ENCODE measurements at places on chromosomes 16 and 17.

GRCh38 chr16:89708481-89708931, 7.0 kb upstream of the SPATA2L start:
- no peak for DNase-seq

DNA sequence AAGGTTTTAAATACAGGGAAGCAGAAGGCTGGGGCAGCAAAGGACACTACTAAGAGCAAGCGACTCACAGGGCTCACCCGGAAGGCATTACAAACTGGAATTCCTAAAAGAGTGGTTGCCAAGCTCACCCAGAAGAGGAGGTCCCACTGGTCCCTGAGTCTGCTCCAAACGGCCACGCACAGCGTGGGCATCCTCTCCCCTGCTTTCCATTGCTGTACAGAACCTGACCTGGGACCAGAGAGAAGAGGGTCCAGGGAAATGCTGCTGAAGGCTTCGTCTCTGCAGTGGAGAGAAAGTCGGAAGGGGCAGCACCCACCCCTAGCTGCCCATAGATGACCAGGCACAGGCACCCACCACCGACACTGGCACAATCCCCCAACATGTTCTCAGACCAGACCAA, 67.2 kb downstream of the ADCY9 start:
- DNase-seq, result no peak

DNA sequence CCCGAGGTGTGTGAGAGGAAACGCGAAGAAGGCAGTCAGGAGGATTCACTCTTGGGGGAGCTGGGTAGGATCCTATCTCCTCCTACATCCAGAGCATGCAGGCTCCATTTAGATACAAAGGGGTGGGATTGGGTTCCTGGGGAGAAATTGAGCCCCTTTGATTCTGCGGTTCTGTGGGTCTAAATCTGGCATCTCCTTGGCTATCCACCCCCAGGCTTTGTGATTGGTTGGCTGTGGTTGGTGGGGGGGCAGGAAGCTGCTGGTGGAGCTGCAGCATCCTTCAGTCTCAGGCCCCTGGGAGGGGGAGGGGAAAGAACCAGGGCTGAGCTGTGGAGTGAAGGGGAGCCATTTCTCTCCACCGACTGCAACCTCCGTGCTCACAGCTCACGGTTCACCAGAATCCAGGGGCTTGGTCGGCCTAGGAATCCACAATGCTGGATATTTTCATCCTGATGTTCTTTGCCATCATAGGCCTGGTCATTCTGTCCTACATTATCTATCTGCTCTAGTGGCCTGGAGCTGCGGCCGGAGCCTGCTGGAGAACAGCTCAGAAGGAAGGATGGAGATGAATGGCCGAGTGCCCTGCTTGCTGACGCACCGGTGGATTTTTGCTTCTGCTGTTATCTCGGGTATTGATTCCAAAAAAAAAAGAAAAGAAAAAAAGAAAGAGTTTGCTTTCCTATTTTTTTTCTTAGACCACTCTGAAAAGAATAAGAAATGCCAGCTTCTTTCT, at the start of gene LASP1NB:
TSS of gene LASP1NB (plus strand) at position 352 of the 733 bp plus-strand sequence.
- no peak for DNase-seq

- DNase-seq, result no peak
Observed at GRCh38 chr16:27475561-27475960, 73.6 kb downstream of the IL21R start.

- no peak for DNase-seq
Observed at GRCh38 chr16:57102888-57103851, 10.8 kb downstream of the CPNE2 start.

- no peak for DNase-seq
Observed at GRCh38 chr17:75636381-75637142, 3.3 kb downstream of the SMIM5 start.

DNA sequence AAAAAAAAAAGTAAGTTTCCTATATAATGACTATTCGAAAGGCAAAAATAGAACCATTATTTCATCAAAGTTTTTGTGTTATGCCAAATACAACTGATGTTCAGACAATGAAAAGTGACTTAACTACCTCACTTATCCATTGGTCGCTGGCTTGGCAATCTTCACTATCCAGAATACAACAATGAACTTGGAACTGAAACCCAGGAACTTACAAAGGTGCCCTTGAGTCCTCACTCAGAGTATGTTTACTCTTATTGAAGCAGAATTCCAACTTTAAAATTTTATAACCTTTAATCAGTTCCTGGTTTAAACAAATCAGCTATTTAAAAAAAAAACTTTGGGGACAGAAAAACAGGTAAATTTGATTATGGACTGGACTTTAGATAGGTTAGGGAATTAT, 34.1 kb downstream of the HELZ start:
- no peak for DNase-seq

DNA sequence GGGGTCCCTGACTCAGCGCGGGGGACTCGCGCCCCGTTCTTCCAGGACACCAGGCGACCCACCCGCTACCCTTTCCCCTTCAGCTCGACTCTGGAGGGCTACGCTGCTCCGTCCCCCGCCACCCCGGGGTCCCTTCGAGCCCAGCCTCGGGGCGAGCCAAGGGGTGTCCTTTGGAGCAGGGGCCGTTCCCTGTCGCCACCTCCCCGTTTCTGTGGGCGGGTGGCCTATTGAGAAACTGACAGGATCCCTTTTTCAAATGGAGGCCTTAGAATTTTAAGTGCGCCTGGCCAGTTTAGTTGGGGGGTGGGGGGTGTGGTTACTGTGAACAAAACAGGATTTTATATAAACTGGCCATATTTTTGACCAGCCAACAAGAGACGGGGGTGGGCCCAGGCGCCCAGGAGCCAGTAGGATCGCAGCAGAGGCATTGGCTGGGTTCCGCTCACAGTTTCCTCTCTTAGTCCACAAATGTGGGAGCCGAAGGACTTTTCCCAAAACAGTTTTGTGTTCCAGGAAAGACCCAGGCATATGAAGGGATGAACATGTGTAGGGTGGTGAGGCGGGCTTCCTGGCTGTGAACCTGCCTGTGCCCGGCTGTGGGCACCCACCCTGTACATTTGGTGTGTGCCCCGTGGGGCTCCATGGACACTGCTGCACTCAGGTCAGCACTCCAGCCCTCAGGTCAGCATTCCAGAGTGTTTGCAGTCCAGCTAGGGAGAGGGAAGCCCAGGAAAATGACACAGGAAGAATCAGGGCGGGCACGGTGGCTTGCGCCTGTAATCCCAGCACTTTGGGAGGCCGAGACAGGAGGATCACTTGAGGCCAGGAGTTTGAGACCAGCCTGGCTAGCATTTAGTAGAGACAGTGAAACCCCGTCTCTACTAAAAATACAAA, 722 bp upstream of the TIMP2 start:
- DNase-seq, result no peak

DNA sequence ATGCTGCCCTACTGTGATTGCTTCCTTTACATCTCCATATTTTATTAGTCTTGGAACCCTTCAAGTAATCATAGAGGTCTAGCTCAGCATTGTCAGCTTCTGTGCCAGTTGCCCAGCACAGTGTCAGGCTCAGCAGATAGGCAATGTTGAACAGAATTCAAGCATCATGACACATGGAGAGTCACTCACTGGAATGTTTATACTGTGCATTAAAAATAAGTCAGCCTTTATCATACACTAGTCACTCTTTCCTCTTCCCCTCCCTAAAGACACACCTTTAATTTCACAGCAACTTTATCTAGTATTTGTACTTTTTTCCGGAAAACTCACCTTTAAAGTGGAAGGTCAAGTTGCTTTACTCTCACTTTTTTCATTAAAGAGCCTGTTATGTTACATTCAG, 253.8 kb upstream of the CDH11 start:
- DNase-seq, result no peak

- DNase-seq, result no peak
Observed at GRCh38 chr17:46148247-46148646, 45.0 kb downstream of the KANSL1 start.
